ENCODE measurements at places on chromosomes 16 and 17.

DNA sequence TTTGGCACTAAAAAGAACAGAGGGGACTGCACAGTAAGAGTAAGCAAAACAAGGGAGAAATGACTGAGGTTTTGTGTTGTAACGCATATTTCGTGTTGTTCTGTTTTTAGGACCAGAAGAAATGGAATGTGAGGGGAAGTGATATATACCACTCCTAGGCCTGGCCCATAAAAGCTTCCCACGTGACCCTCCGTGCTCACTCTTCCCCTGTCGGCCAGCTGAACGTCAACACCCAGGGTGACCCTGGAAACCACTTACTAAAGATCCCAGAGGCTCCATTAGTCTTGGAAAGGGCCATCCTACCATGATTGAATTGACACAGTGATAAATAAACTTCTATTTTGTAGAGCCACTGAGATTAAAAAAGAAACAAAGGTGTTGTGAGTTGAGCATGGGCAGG lies 79.8 kb downstream of the HELZ start:
- no peak for DNase-seq

DNA sequence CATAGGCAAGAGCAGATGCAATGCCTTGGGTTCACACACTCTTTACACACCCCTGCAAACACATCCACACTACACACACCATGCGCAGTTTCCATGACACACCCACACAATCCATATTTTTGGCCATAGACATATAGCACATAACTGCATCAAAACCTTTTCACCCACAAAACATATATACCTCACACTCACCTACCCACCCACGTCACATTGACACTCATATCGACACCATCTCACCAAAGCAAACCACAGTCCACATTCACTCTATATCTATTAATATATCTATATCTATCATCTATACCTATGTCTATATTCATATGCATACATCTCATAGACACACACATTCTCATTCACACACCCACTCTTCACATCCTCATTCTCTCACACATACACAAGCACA lies 246.9 kb downstream of the SHISA9 start:
- DNase-seq = no peak

GRCh38 chr17:43801844-43802243 lies 21.6 kb downstream of the CFAP97D1 start:
- DNase-seq = no peak

GRCh38 chr17:28180449-28180848 lies 138.0 kb downstream of the NLK start:
- no peak for DNase-seq

- DNase-seq = no peak
These were observed 59.1 kb downstream of the NEUROD2 start for GRCh38 chr17:39548494-39549225.

DNA sequence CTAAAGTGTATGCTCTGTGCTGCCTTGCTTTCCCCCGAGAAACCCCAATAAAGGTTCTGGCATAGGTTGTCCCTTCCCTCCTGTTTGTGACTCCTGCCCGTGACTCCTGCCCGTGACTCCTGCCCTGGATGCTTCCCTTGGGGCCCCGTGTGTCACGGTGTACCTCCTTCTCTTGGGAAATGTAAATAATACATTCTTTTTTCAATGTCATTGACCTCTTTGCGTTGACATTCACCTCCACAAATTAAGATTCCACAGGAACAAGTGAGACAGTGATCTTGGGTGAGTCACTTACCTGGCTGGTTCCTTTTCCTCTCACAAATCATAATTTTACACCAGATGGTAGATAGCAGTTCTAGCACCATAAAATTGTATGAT lies 632 bp downstream of the CCL15 start:
- DNase-seq = no peak

DNA sequence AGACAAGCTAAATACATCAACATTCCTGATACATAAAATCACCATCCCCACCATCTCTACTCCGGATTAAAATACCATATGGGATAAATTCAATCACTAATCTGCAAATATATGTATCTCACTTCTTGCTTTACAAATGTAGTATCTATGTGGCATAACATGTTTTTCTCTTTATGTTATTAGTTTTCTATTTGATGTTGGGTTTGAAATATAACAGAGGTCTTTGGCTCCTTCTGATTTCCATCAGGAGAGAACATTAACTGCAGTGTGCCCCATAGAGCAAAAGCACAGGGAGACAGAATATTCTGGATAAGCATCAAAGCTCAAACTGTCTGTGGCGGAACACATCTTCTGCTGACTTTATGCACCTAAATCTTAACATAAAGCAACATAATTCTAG lies 547.2 kb upstream of the CDH8 start:
- DNase-seq = no peak

DNA sequence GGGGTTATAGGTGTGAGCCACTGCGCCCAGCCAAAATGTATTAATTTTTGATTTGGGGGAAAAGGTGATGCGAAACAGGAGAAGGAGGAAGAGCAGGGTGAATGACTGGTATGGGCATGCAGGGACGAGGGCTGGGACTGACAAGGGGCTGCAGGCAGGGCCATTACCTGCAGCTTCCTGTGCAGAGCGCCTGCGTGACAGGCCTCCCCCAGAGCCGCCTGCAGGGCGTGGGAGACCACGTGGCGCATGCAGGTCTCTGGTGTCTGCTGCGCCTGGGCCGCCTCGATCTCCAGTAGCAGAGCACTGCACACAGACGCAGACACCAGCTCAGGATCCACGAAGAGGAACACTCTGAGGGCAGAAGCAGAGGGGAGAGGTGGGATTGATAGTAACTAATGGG lies 32.4 kb downstream of the PIK3R6 start:
- DNase-seq = no peak

GRCh38 chr16:61644736-61645135 lies 391.5 kb downstream of the CDH8 start:
- no peak for DNase-seq

DNA sequence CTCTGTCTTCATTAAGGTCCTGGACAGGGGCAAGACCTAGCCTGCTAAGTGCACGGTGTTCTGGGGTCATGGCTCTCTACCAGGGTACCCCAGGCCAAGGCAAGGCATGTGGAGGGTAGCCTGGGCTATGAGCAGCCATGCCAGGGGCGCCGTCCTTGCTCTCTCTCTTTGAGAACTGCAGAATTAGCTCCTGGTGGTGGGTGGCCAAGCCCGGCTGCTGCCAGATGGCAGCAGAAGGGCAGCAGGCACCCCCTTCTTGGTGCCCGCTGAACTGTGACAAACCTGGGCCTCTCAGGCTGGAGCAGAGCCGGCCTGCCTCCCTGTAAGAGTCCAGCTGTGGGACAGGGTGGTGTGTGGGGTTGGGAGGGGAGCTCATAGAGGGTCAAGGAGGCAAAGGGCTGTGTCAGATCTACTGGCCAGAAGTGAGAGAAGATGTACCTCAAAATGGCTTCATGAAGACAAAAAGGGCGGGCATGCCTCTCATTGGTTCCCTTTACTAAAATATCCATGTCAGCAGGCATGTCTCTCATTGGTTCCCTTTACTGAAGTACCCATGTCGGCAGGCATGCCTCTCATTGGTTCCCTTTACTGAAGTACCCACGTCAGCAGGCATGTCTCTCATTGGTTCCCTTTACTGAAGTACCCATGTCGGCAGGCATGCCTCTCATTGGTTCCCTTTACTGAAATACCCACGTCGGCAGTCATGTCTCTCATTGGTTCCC lies 81.7 kb upstream of the SDK2 start:
- no peak for DNase-seq

GRCh38 chr17:80755650-80756405 lies 211.2 kb downstream of the RPTOR start:
- no peak for DNase-seq

DNA sequence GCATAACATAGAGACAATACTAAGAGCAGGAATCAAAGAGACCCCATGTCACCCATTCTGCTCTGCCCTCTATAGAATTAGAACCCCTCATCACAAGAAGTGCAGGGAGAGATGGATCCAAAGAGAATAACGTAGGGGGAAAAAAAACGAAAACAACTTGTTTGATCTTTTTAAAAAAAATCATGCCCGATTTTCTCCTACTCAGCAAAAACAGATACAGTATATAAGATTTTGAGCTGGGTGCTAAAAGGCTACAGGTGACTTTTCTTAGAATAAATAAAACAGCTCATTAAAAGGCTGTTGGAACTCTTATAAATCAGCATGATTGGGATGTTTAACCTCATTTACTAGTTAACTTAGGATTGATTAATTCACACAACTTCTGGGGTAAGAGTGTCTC lies 17.4 kb downstream of the UBN1 start:
- DNase-seq = no peak

DNA sequence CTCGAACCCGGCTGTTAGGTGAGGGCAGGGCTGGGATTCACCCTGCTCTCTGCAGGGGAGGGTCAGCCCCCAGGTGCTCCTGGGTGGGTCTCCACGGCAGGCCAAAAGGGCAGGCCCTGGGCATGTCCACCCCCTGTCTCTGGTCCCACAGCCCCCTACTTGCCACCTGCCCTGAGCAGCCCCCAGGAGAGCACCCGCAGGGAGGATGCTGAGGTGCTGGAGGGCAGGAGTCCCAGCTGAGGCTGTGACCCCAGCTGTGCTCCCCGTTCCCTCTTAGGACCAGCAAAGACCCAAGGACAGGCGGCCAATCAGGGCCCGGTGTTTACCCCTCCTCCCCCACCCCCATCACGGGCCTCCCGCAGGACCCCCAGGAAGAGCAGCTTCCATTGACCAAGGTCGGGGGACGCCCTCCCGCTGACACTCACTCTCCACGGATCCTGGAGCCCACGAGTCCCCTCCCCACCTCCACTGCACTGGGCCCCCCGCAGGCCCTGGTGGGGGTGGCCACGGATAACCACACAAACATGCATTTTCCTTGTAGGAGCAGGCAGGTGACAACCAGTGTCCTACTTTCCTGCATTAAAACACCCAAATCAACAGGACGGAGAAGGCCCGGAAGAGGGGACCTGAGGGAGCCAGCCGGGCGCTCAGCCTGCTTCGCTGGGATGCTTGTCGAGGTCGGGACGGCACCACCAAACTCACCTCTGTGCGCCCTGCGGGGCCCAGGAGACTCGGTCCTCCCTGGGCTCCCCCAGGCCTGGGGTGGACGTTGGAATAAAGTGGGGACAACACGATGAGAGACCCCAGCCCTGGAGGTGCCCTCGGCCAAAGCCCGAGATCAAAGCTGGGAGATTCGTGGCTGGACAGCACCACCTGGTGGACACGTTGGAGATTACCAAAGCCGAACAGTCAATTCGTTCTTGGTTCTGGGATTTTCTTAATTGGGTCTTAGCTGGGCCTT lies 22.5 kb upstream of the ENPP7 start:
- no peak for DNase-seq

DNA sequence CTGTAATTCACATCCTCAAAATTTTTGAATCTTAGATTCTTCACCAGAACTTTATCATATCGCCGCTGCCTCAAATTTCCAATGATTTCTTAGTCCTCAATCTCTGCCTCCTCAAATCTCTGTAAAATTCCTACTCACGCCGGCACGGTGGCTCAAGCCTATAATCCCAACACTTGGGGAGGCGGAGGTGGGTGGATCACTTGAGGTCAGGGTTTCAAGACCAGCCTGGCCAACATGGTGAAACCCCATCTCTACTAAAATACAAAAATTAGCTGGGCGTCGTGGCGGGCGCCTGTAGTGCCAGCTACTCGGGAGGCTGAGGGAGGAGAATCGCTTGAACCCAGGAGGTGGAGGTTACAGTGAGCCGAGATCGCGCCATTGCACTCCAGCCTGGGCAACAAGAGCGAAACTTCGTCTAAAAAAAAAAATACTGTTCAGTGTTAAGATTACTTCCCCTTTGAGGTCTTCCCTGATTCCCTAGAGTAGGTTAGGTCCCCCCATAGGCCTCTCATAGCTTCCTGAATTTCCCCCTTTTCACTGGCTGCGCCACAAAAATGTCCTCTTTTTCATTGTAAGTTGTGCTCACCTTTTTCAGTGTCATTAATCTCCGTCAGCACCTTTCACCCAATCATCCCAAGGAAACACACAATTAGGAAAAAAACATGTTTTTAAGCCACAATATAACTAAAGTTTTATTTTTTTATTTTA lies 919 bp upstream of the CBX1 start:
- DNase-seq = no peak

DNA sequence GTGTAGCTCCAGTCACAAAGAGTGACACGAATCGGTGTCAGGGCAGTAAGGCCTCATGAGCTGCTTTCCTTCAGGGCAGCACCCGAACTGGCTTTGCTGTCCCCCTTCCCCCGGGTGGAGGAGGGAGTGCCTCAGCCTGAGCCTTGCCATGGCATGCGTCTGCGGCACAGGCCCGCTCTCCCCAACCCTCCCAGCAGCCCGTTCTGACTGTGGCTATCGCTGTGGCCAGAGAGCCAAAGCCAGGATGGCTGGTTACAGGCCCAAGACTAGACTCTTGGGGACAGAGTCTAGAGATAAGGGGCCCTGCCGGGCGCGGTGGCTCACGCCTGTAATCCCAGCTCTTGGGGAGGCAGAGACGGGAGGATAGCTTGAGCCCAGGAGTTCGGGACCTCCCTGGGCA lies 25.9 kb downstream of the CLUH start:
- DNase-seq = no peak

- DNase-seq = no peak
These were observed 91.7 kb downstream of the PCTP start for GRCh38 chr17:55842405-55843158.

GRCh38 chr17:55444471-55445441 lies 23.1 kb upstream of the MMD start:
- DNase-seq = no peak

DNA sequence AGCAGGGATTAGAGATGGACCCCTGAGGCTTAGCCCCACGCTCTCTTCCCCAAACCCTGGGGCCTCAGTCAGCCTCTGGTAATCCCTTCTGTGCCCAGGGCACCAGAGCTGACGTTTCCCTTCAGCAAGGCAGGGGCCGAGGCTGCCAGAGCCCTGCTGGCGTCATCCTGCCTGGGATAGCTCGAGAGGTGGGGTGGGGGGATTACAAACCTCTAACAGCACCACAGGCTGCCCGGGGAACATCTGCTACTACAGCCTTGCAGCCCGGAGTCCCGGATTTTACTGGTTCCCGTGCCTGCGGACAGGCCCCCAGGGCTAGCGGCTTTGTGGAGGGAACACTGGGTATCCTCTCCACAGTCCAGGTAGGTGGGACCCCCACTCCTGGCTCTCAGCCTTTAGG lies at the start of gene AANAT:
AANAT (plus strand) TSS at position 238 of the 400 bp plus-strand sequence. CDS start 1,144 bp downstream, outside the sequence.
- DNase-seq = no peak

DNA sequence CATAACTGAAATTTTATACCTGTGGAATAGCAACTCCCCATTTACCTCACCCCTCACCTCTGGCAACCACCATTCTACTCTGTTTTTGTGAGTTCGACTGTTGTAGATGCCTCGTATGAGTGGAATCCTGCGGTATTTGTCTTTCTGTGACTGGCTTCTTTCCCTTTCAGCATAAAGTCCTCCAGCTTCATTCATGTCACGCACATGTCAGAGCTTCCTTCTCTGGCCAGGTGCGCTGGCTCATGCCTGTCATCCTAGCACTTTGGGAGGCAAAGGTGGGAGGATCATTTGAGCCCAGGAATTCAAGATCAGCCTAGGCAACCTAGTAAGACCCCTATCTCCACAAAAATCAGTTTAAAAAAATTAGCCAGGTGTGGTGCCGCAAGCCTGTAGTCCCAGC lies 278.4 kb downstream of the PARN start:
- no peak for DNase-seq

GRCh38 chr17:44795928-44796327 lies 34.2 kb downstream of the GJC1 start:
- no peak for DNase-seq

GRCh38 chr17:55513885-55514590 lies 2.8 kb upstream of the SMIM36 start:
- DNase-seq = no peak

- no peak for DNase-seq
These were observed 2.2 kb downstream of the ALDOC start for GRCh38 chr17:28574526-28574925.
